GM23248 (cell line): ENCODE measurements at places on chromosomes 12 and 14. TPM values are rescaled to one million over a fixed set of nuclear protein-coding genes. Genes with fewer than 3 reads are reported as not detected.

- DNase-seq, result no peak
- H3K4me3 ChIP-seq, result peak overlapping the region; percentile 98
- peaks cover 12% of the 10 kb centered on the region for H3K4me1 ChIP-seq
- H3K27me3 ChIP-seq, result no peaks in the 10 kb centered on the region
- H3K27ac ChIP-seq, result peak overlapping the region; percentile 97
- H3K36me3 ChIP-seq, result peaks cover 5% of the 10 kb centered on the region
These were observed 272 bp downstream of the TBX3 start for GRCh38 chr12:114683709-114684097.

- H3K27ac ChIP-seq, result no peak overlapping the region
- DNase-seq, result no peak
- no peaks in the 10 kb centered on the region for H3K36me3 ChIP-seq
- no peaks in the 10 kb centered on the region for H3K4me1 ChIP-seq
These were observed 15.5 kb downstream of the BCL11B start for GRCh38 chr14:99256483-99256874.

KIF5A gene
- under 0.01 and 0.11 TPM in 2 replicates for total RNA-seq

ALKBH1 gene
- total RNA-seq, result 13.2 and 13.4 TPM in 2 replicates

- H3K36me3 ChIP-seq, result no peaks in the 10 kb centered on the region
- no peak for DNase-seq
These were observed 313.9 kb downstream of the BCL11B start for GRCh38 chr14:98958048-98958631.

DNA sequence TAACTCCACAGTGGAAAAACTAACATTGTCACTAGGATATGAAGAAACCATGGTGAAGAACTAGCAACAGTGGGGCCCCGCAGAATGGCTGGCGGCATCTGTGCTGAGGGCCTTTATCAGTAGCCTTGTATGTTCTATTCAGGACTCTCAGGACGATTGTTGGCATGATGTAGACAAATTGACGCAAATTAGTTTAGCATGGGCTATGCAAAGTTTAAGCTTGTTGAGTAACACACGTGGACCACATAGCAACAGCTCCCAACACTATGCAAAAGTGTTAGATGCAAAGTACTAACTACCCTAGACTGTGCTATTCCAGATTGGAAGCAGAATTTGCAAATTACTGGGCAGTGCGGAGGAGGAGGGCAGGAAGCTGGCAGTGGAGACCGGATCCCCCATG lies 38.2 kb upstream of the TMEM263 start:
- no peaks in the 10 kb centered on the region for H3K27me3 ChIP-seq
- DNase-seq, result no peak
- H3K27ac ChIP-seq, result no peak overlapping the region
- H3K4me3 ChIP-seq, result no peak overlapping the region
- H3K36me3 ChIP-seq, result no peaks in the 10 kb centered on the region

- peak overlapping the region; percentile 91 for H3K27ac ChIP-seq
- no peaks in the 10 kb centered on the region for H3K36me3 ChIP-seq
- peaks cover 21% of the 10 kb centered on the region for H3K4me1 ChIP-seq
- H3K4me3 ChIP-seq, result peak overlapping the region; percentile 59
- DNase-seq, result peak; percentile 81
- H3K27me3 ChIP-seq, result no peaks in the 10 kb centered on the region
These were observed 36.1 kb downstream of the CFL2 start for GRCh38 chr14:34678306-34678705.

DNA sequence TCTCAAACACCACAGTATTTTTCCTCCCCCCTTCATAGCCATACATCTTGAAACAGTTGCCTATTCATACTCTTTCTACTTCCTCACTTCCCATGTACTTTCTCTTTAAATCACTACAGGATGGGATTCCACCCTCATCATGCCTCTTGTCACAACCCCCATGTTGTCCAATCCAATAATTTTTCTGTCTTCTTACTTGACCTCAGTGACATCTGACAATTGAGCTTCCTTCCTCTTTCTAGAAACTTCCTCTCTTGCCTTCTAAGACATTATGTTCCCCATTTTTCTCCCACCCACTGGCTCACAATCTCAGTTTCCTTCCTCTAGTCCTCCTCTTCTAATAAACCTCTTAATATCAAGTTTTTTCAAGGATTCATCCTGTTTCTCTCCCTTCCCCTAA lies 5.3 kb downstream of the C2CD5 start:
- peaks cover 5% of the 10 kb centered on the region; the same call in 1 of the 2 replicates for H3K36me3 ChIP-seq
- no peaks in the 10 kb centered on the region for H3K27me3 ChIP-seq
- H3K27ac ChIP-seq, result no peak overlapping the region
- no peak for DNase-seq
- peaks cover 11% of the 10 kb centered on the region; the same call in 1 of the 2 replicates for H3K4me1 ChIP-seq

RIMBP2 gene
- total RNA-seq, result not detected in 2 replicates

PRH2 gene
- total RNA-seq, result 2.5 TPM in 1 of 2 replicates, not detected in the other

POLE gene
- 9.5 and 16.2 TPM in 2 replicates for total RNA-seq

SPRING1 gene
- 20.0 and 21.4 TPM in 2 replicates for total RNA-seq

DNA sequence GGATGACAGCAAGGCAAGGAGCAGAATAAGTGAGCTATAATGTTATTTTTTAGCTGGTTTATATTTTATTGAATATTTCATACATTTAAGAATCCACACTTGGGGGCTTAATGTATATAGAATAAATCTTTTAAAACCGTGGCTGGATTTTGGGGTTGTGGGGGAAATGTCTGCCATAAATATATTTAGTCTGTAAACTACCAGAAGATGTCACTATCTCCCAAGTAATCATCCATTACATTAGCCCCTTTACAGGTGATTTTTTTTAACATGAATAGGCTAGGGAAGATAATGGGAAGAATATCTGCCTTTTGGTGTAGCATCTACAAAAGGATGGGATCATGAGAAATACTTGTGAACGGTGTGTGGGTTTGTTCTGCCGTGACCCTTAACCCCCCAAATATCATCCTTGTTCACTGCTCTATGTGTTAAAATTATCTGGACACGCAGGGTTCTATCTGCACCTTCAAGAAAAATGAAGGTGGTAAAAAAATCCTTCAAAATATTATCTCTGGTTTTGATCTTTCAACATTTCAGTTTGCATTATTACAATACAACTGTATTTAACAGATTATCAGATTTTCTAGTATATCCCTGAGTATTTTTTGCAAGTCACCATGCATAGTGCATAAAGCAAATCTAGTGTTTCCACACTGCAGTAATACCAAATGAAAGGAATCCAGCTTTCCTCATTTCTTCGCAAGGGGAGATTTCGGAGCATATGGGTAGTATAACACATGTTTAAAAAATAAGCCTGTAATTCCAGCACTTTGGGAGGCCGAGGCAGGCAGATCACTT lies 8.0 kb upstream of the SLC17A8 start:
- no peak overlapping the region for H3K4me3 ChIP-seq
- H3K36me3 ChIP-seq, result no peaks in the 10 kb centered on the region
- H3K27me3 ChIP-seq, result no peaks in the 10 kb centered on the region
- peak; percentile 54 for DNase-seq
- H3K27ac ChIP-seq, result no peak overlapping the region
- H3K4me1 ChIP-seq, result no peaks in the 10 kb centered on the region

SYT1 gene
- total RNA-seq, result 2.4 and 3.0 TPM in 2 replicates

PARP11 gene
- 1.0 and 2.1 TPM in 2 replicates for total RNA-seq

DEPDC4 gene
- 0.13 TPM in 1 of 2 replicates, not detected in the other for total RNA-seq

- DNase-seq, result peak; percentile 91
- H3K36me3 ChIP-seq, result no peaks in the 10 kb centered on the region
- H3K27me3 ChIP-seq, result no peaks in the 10 kb centered on the region
- peak overlapping the region; percentile 67 for H3K4me3 ChIP-seq
- peaks cover 19% of the 10 kb centered on the region for H3K4me1 ChIP-seq
- peak overlapping the region; percentile 96 for H3K27ac ChIP-seq
These were observed 92.5 kb downstream of the VCPKMT start for GRCh38 chr14:50023671-50024490.

DNA sequence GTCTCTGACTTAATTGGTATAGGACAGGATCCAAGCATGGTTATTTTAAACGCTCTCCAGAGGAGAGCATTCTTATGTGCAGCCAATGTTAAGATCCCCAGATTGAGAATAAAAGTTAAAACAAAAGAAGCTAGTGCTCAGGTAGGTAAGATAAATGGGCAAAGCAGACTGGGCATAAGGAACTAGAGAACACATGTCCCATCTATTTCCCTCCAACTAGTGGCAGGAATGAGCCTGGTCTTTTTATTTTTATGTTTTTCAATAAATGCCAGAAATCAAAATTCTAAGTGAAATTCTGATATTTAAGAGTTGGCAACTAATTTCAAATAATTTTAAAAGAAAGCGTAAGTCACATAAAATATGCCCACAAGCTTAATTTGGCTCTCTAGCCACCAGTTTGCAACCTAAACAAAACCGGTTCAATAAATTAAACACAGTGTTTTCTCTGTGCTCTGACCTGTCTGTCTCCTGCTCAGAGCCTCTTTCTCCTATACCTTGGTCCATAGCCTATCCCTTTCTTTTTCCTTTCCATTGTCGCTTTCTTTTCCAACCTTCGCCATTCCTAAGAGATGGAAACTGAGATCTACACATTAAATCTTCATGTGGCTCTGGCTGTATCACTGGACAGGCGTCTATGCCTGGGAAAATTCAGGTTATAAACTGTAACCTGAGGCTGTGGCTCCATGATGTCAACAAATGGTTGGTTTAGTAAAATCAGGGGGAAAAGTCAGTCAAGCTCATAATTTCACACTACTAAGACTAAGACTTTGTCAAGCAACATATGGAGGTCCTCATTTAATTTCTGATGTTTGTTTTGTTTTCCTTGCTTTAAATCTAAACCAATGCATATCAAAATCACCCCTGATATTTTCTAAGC lies 5.5 kb downstream of the SLC38A1 start:
- H3K4me1 ChIP-seq, result peaks cover 70% of the 10 kb centered on the region
- H3K27ac ChIP-seq, result peak overlapping the region; percentile 42
- no peak for DNase-seq
- no peak overlapping the region for H3K4me3 ChIP-seq
- H3K36me3 ChIP-seq, result no peaks in the 10 kb centered on the region

SOAT2 gene
- not detected in 2 replicates for total RNA-seq

GRCh38 chr12:54431911-54432814 lies 13.1 kb upstream of the ITGA5 start:
- no peaks in the 10 kb centered on the region for H3K36me3 ChIP-seq
- DNase-seq, result peak; percentile 96
- H3K4me1 ChIP-seq, result peaks cover 45% of the 10 kb centered on the region
- peak overlapping the region; percentile 12; the same call in 1 of the 2 replicates for H3K4me3 ChIP-seq
- H3K27me3 ChIP-seq, result no peaks in the 10 kb centered on the region

CHST11 gene
- total RNA-seq, result 5.4 and 18.1 TPM in 2 replicates

ADAM21 gene
- total RNA-seq, result 0.97 TPM in 1 of 2 replicates, not detected in the other
